Heart right ventricle (tissue), 16 donors: ENCODE measurements at places on chromosomes 1 and 21. TPM values are rescaled to one million over a fixed set of nuclear protein-coding genes. Genes with fewer than 3 reads are reported as not detected.
A peak's percentile ranks its signal among the peaks of the same experiment; 100 is the strongest.

The KRTAP19-1 gene
- not detected for total RNA-seq

DNA sequence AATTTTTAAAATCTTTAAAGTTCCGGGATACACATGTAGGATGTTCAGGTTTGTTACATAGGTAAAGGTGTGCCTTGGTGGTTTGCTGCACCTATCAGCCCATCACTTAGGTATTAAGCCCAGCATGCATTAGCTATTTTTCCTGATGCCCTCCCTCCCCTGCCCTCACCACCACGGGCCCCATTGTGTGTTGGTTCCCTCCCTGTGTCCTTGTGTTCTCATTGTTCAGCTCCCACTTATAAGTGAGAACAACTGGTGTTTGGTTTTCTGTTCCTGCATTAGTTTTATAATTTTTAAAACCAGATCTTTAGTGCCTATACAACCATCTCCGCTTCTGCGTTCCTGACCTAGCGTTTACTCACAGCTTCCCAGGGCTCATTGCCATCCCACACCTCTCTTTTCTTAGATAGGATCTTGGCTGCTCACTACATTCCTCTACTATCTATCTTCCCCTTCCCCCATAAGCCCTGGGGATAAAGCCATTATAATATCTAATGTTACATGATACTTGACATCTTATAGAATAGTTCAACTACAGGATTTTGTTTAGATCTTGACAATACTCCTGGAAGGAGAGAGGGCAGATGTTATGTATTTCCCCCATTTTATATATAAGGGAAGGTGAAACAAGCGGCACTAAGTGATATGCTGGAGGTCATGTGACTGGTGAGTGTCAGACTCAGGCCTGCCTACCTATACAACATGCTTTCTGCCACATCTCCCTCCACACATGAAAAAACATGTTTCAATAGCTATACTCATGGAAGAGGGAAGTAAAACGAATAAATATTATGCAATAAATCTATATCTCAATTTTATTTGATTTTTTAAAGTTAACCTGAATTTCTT is 52.3 kb upstream of the DNAJC6 start:
- DNase-seq, result no peak
- no peaks in the 10 kb centered on the region for H3K36me3 ChIP-seq
- no peak overlapping the region for H3K27ac ChIP-seq

The OR2L3 gene
- not detected for total RNA-seq

DNA sequence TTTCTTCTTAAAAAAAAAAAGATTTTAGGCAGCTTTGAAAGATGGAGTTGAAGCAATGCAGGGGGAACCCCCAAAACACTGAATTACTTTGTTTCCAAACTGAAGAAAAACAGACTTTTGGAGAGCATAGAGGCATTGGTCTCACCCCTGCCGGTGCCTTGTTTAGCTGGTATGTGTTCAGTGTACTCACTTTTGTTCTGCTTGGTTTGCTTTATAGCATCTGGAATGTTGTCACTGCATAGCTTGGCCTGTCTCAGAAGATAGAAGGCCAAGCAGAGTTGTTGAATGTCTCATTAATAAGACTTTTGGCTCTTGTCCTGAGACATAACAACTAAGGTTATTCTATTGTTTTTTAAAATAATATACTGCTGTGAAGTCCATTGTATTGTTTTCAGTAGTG is 6.9 kb downstream of the THRAP3 start:
- H3K27ac ChIP-seq, result no peak overlapping the region
- no peaks in the 10 kb centered on the region for H3K27me3 ChIP-seq
- peaks cover 75% of the 10 kb centered on the region for H3K4me1 ChIP-seq
- peak overlapping the region; percentile 9 for H3K4me3 ChIP-seq
- DNase-seq, result no peak

- H3K27ac ChIP-seq, result peak overlapping the region; percentile 47
- no peak overlapping the region for H3K4me3 ChIP-seq
- H3K4me1 ChIP-seq, result peaks cover 44% of the 10 kb centered on the region
- no peak for DNase-seq
- no peaks in the 10 kb centered on the region for H3K36me3 ChIP-seq
- H3K27me3 ChIP-seq, result no peaks in the 10 kb centered on the region
Measured at GRCh38 chr1:109794319-109795132, 30.8 kb upstream of the EPS8L3 start.

GRCh38 chr1:3500265-3500835 is 45.9 kb downstream of the ARHGEF16 start:
- H3K27me3 ChIP-seq, result no peaks in the 10 kb centered on the region
- no peak overlapping the region for H3K27ac ChIP-seq
- no peak for DNase-seq

The FAM229A gene
- total RNA-seq, result 5.2 TPM

DNA sequence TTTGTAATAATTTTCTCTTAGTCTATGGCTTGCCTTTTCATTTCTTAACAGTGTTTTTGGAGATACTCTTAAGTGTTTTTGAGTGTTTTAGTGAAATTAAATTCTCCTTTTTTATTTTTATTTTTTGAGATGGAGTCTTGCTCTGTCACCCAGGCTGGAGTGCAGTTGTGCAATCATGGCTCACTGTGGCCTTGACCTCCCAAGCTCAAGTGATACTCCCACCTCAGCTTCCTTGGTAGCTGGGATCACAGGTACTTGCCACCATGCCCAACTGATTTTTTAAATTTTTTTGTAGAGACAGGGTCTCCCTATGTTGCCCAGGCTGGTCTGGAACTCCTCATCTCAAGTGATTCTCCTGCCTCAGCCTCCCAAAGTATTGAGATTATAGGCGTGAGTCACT is 240.3 kb downstream of the PLPP3 start:
- DNase-seq, result no peak
- H3K27me3 ChIP-seq, result no peaks in the 10 kb centered on the region
- no peaks in the 10 kb centered on the region for H3K4me1 ChIP-seq
- no peak overlapping the region for H3K4me3 ChIP-seq
- no peaks in the 10 kb centered on the region for H3K36me3 ChIP-seq

DNA sequence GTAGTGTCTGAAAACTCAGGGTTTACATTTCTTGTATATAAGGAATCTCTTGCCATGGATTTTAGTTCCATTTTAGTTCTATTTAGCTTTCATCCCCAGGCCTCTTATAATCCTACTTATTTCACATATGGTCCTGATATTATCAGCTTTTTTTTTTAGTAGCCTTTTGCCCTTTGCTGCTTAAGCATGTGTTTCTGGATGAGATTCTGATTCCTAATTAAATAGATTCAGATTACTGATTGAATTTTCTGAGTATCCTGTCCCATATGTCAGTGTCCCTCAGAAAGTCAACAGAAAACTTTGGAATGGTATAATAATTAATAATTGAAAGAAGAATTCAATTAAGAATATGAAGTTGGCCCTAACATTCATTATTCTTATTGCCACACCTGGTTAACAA is 134.7 kb upstream of the HOOK1 start:
- DNase-seq, result no peak
- H3K27me3 ChIP-seq, result no peaks in the 10 kb centered on the region
- no peak overlapping the region for H3K4me3 ChIP-seq
- H3K36me3 ChIP-seq, result no peaks in the 10 kb centered on the region
- no peak overlapping the region for H3K27ac ChIP-seq
- H3K4me1 ChIP-seq, result peaks cover 28% of the 10 kb centered on the region
